ENCODE measurements at places on chromosomes 5 and 9.

DNA sequence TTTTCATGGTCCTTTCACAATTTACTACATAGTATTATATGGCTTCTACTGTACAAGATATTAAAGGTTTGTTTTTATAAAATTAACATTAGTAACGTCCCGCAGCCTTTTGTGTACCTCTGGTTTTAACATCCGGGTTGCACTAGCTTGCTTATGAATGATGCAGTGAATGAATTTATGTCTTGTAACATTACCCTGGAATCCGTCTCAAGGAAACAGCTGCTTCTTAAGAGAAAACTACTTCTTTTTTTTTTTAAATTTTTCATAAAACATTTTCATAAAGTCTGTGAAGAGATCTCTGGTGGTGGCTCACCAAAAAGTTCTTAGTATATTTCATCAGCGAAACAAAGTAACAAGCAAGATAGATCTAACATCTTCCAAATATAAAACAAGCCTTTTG is 23.6 kb downstream of the MARCHF3 start:
- no peak for DNase-seq

- DNase-seq: no peak
Measured at GRCh38 chr9:123447934-123448646, 92.1 kb downstream of the CRB2 start.

- no peak for DNase-seq
Measured at GRCh38 chr5:127892467-127893207, 189.4 kb downstream of the CCDC192 start.

- no peak for DNase-seq
Measured at GRCh38 chr9:70553707-70554673, 139.5 kb upstream of the KLF9 start.

- DNase-seq: no peak
Measured at GRCh38 chr5:74630453-74631066, 10.0 kb downstream of the ENC1 start.

DNA sequence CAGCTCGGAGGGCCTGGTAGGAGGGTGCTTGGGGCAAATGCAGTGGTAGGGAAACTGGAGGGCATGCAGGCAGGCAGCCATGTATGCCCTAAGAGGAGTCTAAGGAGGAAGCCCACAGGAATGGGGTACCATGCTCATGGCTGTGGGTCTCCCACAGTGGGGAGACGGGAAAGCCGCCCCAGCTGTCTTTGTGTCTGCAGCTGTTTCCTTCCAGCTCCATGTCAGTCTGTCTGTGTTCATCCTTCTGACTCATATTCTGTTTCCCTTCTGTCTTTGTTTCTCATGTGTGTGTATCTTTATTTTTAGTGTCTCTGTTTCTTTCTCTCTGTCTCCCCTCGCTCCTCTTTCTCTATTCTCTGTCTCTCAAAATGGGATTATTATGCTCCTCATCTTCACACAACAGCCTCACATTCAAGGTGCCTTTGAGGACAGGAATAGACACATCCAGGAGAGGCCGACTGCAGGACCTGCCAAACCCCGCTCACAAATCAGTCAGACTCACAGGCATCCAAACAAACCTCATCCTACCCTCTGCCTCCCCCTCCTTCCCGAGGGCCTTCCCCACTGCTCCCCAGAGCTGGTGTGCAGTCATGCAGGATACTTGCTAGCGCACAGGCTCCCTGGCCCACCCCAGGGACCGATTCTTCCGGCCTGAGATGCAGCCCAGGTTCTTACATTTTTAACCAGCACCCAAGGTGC is 68.4 kb upstream of the RARS1 start:
- DNase-seq: no peak

- no peak for DNase-seq
Measured at GRCh38 chr5:36928947-36929346, 52.4 kb downstream of the NIPBL start.

DNA sequence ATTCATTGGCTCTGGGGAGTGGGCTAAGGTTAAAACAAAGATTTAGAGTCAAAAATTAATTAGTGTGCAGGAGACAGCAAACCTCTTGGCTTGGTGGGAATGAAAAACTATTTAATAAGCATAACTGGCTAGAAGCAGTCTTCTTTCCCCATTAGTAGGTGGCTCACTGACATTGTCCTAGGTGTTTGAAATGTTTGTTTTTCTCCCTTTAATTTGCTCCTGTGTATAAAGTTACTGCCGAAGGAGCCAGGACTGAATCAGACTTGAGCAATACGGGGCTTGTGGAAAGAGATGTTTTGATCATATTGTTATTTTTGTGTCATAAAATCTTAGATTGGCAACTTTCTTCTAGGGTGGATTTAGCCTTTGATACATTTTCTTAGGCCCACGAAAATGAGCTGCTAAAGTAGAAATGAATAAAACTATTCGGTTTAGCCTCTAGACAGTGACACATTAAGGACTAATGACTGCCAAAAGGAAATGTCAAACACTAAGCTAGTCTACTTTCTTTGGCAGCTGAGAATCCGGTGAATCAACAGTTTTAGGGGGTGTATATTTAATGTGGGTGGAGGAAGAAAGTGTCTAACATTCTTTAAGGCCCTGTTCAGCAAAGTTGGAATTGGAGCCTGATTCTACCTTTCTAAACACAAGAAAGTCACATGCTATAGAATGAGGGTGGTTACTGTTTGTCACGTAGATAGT is 30.2 kb downstream of the LRRTM2 start:
- no peak for DNase-seq

DNA sequence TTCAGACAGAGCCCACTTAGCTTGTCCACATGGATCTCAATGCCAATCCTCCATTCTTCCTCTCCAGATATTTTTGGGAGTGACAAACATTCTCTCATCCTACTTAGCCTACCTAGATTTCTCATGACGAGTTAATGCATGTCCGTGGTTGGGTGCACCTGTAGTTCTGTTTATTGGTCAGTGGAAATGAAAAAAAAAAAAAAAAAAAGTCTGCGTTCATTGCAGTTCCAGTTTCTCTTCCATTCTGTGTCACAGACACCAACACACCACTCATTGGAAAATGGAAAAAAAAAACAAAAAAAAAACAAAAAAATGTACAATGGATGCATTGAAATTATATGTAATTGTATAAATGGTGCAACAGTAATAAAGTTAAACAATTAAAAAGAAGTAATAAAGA is 59.0 kb downstream of the BASP1 start:
- no peak for DNase-seq

- no peak for DNase-seq
Measured at GRCh38 chr9:80093695-80094094, 521.9 kb downstream of the TLE4 start.

GRCh38 chr9:36346569-36346968 is 53.5 kb downstream of the RNF38 start:
- DNase-seq: no peak

DNA sequence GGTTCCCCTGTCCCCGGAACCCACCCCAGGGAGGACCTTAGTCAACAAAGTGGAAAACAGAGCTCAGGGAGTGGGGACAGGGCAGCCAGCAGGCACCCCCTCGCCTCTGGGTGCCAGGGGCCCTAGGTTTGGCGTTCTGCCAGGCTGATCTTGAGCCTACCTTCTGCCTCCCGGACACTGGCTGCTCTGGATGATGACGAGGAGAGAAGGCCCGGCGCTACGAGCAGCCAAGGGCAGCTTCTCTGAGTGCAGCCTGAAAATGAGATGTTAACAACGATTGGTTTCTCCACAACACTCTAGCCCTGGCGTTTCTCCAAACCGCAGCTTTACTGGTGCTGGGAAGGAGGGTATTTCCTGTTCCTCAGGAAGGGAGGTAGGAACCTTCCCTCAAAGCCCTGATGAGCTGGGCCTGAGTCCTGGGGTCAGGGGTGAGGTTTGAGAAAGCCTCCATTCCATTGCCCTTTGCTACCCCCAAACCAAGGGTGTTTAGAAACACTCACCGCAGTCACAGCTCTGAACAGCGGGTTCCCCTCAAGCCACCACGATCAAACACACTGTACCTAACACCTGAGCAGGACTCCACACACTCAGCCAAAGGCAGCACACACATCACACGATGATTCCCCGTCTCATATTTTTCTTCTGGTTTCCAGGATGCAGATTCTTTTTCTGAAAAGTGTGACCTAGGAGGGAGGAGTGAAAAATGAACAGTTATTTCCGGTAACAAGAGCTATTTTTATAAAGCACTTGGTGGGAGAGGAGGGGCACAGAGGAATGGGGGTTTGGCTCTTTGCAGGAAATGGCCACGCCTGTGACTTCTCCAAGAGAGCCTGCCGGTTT is at the start of gene STING1:
STING1 (minus strand) TSS at position 709 of the 840 bp plus-strand sequence. CDS start 1,054 bp downstream, outside the sequence.
- DNase-seq: peak; percentile 93

- no peak for DNase-seq
Measured at GRCh38 chr5:62690421-62690820, 111.8 kb downstream of the LRRC70 start.

GRCh38 chr5:89187883-89188465 is 305.0 kb upstream of the MEF2C start:
- no peak for DNase-seq

Data from AML-193 (cell line).